ENCODE measurements at places on chromosomes 2 and 18.
A peak's percentile ranks its signal among the peaks of the same experiment; 100 is the strongest.

- no peak for DNase-seq
These were observed 1.7 kb downstream of the PAX3 start for GRCh38 chr2:222296911-222297599.

- DNase-seq, result no peak
These were observed 233.7 kb downstream of the TFCP2L1 start for GRCh38 chr2:121051311-121051710.

- no peak for DNase-seq
These were observed 262.0 kb downstream of the MEIS1 start for GRCh38 chr2:66696886-66697285.

DNA sequence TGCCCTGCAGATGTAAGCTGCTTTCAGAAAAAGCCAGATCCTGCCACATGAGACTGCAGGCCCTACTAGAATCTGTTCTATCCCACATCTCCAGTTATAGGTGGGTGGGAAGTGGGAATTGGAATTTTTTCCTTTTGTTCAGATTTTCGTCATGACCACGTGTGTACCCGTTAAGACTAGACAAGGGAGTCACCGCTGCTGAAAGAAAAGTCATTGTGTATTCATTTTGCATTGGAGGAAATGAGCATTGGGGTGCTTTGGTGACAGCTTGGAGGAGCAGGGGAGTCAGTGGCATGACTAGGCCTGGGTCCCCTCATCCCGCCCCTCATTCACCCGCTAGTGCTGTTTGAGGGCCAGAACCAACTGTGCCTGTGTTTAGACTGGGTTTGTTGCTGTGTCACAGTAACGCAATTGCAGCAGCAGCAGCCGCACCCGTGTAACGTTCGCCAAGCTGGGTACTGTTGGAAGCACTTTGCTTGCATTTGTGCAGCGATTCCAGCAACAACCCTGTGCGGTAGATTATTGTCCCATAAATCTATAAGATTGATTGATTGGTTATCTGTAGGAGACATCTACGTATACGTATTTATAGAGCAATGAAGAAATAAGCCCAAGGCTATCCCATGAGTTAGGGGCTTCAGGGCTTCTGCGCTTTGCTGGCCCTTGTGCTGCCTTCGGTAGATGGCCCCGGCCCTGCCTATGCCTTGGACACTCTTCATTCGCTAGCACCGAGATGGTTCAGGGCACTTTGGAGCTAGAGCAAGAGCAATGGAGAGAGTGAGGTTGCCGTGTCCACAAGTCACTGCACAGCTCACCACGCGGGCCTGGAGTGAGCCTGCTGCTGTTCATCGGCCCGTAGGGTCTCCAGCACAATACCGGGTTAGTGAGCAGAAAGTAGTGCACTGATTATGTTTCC lies 194.9 kb downstream of the AGAP1 start:
- no peak for DNase-seq

DNA sequence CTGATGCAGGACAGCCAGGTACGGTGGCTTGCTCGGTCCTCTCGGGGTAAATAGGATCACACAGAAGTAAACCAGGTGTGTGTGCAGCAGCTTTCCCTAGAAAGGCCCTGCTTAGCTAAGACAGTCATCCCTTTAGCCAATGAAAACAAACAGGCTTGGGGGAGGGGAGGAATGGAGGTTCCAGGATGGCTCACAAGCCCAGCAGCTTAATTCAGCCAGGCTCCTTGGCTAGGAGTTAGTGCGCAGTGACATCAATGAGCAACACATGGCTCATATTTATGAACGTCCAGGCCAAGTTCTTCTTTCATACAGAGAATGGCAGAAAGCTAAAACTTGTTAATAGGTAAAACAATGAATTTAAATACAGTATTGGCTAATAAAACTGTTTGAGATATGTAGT lies 10.2 kb downstream of the IAH1 start:
- no peak for DNase-seq

GRCh38 chr2:162300266-162300665 lies 18.2 kb downstream of the IFIH1 start:
- no peak for DNase-seq

DNA sequence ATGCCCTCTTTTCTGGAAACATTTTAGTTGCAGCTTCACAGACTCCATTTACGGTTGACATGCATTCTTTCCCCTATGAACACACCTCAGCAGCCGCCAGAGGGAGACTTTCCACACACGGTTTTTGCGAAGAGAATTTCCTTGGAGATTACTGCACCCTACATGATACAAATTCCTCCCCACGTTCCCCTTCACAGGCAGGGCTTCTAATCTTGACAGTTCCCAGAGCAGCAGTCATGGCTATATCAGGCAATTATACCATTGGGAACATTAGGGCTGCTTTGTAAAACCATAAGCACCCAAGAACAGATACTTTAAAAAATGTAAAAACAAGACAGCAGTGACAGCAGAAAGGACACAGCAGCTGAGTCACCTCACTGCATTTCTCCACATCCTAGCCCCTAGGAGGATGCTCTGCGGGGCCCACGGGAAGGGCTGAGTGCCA lies 253.8 kb downstream of the TGIF1 start:
- peak; percentile 55 for DNase-seq

DNA sequence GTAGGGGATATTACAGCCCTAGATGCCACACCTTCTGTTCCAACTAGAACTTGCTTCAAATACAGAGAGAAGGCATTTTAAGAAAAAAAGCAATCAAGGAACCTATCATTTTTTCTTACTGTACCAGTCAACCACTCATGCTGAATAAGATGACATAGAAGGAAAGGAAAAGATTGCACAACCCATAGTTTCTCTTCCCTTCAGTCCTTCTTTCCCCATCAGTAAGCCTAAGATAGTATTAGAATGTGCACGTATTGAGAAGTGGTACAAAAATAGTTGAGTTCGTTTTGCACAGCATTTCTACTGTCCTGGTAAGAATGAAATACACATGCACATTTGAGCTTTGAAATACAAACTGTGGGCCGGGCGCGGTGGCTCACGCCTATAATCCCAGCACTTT lies 27.0 kb upstream of the HK2 start:
- no peak for DNase-seq

GRCh38 chr2:65663831-65664407 lies 231.5 kb upstream of the SPRED2 start:
- no peak for DNase-seq

DNA sequence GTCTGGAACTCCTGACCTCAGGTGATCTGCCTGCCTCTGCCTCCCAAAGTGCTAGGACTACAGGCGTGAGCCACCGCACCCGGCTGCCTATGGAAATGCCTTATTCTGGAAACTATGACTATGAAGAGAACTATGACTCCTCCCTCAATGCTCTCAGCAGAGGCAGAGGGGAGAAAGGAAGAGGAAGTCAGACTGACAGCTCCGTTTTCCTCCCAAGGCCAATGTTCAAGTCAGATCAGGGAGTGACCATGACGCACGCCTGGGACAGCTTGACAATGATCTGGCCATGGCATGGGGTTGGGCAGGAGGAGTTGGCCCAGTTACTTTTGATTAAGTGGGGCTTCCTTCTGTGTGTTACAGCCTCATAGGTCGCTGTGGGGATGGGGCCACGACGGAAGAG lies 44.3 kb upstream of the MRPL33 start:
- DNase-seq, result no peak

DNA sequence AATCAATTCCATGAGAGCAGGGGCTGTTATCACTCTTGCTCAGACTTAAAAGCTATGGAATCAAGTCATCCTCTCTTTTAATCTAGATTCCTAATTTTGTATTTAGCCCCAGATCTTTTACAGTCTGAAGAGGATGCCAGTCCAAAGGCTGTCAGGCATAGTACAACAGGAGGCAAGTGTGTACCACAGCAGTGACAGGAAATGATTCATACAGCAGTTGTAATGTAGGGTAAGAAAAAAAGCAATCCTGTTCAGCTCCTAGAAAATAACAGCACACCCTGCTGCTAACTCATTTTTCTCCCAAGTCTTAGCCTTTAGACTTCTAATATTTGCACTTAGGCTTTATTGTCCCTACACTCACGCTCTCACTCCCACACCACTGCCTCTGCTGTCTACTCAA lies 127.8 kb upstream of the SYT4 start:
- DNase-seq, result no peak

GRCh38 chr2:64090264-64090663 lies 54.0 kb downstream of the PELI1 start:
- DNase-seq, result no peak

GRCh38 chr2:60437080-60437696 lies 116.3 kb downstream of the BCL11A start:
- DNase-seq, result no peak

GRCh38 chr2:33372940-33373553 lies 103.4 kb upstream of the RASGRP3 start:
- DNase-seq, result peak; percentile 28

DNA sequence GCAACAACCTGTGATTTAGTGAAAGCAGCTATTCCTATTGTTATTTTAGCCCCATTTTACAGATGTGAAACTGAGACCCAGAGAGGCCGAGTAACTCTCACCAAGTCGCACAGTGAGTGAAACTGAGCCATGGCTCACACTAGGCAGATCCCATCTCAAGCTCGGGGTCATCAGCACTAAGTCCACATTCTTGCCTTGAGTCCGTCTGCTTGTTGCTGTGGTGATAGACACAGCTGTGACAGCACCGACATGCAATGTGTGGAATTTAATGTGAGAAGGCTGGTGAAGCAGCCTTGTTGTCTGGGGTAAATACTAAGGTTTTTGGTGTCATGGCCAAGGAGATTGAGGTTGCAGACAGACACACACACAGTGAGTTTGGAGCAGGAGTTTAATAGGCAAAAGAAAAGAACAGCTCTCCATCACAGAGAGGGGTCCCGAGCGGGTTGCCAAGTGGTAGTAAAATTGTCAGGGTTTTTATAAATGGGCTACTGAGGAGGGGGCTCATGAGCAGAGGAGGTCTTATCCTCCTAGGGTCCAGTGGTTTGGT lies 40.2 kb upstream of the GMCL1 start:
- no peak for DNase-seq

- no peak for DNase-seq
These were observed 226.6 kb downstream of the FAM210A start for GRCh38 chr18:13499803-13500202.

- no peak for DNase-seq
These were observed 406.3 kb downstream of the CDH7 start for GRCh38 chr18:66156946-66157687.

GRCh38 chr2:142981069-142981378 lies 103.6 kb downstream of the KYNU start:
- no peak for DNase-seq

- DNase-seq, result no peak
These were observed 60.1 kb downstream of the GBX2 start for GRCh38 chr2:236107942-236108625.

DNA sequence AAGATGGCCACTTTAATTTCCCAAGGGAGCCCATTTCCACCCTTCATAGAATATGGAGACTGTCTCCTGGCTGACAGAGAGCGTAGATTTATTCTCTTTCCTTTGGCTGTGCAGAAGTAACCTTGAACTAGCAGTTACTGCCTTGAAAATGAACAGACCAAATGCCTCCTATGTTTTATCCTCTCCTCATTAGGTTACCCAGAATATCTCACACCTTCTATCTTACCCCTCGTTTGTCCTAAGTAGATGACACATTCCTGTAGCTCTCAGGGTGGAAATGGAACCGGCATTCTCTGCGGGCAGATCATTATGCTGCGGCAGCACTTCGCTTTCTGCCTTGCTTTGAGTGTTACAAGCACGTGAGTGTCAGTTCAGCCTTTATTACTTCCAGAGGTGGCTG lies 336.5 kb downstream of the DCDC2C start:
- no peak for DNase-seq

DNA sequence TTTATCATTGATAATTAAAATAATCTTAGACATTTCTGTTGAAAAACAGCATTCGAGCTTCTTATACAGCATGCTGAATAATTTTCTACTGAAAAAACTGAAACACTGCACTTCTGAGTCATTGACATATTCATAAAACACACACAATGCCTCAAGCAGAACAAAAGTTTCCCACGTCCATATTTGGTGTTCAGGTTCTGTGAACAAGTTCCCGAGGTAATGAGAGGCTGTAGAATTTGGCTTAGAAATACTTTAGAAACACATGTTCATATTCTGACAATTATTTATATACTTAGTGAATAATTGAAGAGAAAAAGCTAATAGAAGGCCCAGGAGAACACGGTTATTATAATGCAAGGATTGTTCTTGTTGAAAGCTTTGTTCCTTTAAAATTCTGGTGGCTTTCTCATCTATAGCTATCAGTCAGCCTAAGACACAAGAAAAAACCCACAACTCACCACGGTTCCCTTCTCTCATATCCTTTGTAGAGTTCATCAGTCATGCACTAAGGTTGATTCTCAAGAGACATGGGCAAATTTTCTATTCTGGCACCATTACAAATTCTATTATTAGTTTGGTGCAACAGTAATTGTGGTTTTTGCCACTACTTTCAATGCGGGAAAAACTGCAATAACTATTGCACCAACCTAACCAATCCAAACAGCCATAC lies 194.4 kb downstream of the TMX3 start:
- no peak for DNase-seq

DNA sequence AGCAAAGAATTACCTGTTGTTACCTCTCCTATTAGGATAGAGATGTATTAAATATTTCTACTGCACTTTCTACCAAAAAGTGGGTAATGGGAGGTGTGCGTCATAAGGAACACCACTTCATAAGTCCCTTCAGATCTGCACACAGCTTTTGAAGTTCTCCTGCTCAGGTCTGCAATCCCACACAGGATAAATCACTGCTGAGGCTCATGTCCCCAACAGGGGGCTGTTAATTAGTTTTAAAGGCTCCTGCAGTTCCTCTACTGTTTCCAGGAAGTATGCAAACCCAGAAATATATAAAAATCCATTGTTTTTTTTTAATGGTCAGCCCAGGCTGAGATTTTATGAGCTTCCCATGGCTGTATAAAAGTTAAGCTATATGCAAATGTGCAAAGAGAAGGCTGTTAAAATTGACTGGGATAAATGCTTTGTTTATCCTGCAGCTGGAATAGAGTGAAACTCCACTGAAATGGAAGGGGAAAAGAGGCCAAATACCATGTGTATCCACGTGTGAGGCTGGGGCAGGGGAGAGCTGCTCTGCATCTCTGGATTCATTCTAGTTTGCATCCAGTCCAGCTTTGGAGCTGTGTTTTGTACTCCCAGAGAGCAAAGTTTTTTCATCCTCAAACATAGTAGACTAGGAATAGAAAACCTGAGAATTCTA lies 903.7 kb downstream of the TDRD15 start:
- no peak for DNase-seq

- no peak for DNase-seq
These were observed 134.5 kb downstream of the LRRTM1 start for GRCh38 chr2:80169811-80170594.

Data from NCI-H1694 treated with DMSO at 0.1 percent for 48 hours (cell line).